ENCODE measurements at places on chromosomes 7 and 10.

DNA sequence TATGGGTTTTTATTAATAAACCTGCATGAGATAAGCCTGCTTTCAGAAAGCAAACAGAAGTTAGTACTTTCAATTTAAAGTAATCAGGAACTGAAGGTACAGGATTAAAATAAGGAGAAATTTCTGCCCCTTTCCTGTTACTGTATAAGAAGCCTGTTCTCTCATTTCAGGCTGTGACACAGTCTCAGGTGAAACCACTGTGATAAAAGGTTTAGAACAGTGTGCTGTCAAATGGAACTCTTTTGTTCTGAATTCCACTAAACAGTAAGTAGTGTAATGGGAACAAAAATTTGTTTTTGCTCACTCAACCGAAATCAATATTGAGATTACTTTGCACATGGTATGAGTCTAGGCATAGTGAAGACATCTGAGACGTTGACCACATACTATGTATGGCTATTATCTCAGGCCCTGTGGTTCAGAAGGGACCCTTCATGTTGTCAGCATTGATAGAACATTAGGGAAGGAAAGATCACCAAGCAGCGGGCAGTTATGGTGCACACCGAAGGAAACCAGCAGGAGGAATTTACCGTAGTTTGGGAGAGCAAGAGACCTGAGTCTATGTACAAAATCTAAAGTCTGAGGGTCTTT is 14.9 kb downstream of the HEPACAM2 start:
- DNase-seq, result no peak

DNA sequence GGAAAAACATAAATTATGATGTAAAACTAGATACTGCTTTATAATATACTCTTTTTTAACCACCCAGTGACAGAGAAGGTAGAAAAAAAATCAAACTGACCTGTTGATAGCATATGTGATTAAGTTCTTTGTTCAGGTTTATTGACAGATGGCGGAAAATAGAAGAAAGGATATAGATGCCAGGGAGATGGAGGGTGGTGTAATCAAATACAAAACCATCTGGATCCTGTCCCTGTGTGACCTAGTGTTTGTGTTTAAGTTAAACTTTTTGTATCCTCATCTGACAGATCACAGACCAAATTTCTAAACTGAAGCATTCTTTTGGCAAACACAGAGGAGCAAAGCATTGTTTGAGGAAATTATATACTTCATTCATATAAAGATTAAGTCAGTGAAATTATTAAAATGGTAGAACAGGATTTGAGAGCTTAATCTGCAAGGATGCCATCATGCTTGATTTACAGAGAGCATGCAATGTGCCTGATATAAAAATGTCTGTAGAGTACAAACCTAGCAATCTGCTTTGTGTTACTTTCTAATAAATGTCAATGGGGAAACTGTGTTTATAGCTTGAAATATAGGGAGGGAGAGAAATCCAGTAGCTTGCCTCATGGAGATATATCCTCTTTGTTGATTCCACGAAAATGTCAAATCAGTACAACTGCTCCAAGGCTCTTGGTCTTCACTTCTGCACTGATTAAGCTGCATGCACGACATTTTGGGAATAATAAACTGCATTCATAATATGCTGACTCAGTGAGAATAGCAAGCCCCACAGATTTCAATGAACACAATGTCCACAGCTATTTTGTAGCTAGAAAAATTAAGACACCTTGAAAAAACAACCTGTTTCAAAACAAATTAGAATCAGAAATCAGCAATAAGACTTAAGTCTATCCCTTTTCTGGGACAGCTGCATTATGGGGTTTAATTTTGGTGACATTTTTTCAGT is 39.0 kb downstream of the SEM1 start:
- DNase-seq, result no peak

DNA sequence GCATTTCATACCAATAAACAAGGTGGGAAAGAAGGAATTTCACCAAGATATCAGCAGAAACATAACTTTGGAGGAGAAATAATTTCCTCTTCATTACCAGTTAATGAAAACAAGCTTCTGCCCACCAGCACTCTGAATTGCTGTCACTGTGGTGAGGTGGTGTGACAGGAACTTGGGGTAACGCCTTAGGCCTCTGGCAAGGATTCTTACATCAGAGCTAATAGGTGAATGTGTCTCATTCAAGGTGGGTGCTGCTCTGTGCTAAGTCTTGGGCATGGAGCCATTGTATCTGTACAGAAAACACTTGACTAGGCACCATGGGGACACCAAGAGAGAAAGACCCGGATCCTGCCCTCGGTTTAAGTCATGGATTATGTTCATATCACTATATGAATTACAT is 8.3 kb upstream of the LOXL4 start:
- no peak for DNase-seq

GRCh38 chr10:120327675-120328074 is 129.4 kb upstream of the PLPP4 start:
- no peak for DNase-seq

- DNase-seq, result peak; percentile 96
Measured at GRCh38 chr7:17144322-17144721, 154.1 kb upstream of the AHR start.

DNA sequence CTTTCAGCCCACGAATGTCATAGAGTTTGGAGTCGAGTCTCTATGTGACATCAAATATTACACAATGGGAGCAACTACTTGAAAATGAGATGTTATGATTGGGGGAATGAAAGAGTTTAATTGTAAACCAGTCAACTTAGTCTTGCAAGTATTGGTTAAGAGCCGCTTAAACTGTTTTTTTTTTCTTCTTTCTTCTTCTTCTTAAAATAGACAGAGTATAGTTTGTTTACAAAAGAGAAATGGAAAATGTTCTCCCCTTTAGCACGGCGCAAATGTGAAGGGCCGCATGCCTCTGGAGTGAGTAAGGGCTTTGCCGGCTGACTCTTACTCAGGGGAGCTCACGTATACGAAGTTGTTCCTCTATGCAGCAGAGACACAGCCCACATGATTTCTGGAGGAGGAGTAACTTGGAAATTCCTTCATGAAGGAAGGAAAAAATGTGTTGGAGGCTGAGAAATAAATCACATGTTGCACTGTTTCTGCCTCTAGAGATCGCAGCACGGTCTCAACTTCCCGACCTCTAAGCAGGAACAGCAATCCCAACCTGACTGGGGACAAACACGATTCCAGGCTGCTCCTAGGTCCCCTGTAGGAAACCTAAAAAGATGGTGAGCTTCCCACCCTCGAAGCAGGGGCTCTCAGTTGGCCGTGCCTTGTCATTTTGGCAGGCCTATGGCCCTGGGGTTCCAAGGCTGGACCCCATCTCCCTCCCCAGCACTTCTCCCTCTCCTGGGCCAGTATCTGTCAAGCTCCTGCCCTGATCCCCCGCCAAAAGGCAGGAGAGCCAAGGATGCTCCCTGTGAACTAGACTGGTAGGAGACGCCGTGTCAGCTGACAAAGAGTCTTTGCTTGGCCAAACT is 44.8 kb downstream of the MYOF start:
- DNase-seq, result no peak

DNA sequence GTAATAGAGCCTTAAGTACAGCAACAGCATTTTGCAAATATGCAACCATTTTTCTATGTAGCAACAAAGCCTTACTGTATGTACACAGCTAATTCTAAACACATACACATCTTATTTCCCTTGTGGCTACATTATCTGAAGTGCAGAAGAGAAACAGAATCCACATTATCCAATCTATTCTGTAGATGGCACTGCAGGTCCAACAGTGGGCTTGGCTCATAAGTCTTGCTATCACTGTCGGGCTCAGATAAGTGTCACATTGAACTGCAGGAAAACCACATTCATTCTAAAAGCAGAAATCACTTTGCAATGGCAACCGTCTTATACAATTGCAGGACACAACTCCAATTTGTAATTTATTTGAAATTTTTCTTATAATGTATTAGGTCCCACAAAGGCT is 109.8 kb upstream of the NOBOX start:
- no peak for DNase-seq

GRCh38 chr7:156929789-156930539 is 19.5 kb upstream of the NOM1 start:
- DNase-seq, result peak; percentile 27

GRCh38 chr7:158772916-158773315 is 56.4 kb downstream of the ESYT2 start:
- DNase-seq, result no peak

DNA sequence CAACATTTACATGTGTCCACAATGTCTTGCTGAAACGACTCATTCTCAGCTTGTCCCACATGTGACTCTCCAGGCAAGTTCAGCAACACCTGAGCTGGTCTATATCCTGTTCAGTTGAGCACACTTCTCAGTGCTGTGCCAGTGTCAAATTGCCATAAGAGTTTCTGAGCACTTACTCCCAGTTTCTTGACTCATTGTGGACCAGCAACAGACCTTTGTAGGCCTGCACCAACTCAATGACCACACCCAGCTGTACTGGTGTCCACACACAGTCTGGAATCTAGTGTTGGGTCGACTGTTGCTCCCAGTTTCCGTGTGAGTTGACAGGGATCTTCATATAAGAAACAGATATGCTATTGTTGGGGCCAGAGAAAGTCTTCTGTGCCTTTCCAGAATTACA is 88.0 kb downstream of the PTPN20 start:
- no peak for DNase-seq

- DNase-seq, result peak; percentile 11
Measured at GRCh38 chr7:37310327-37311080, 138.2 kb downstream of the ELMO1 start.

DNA sequence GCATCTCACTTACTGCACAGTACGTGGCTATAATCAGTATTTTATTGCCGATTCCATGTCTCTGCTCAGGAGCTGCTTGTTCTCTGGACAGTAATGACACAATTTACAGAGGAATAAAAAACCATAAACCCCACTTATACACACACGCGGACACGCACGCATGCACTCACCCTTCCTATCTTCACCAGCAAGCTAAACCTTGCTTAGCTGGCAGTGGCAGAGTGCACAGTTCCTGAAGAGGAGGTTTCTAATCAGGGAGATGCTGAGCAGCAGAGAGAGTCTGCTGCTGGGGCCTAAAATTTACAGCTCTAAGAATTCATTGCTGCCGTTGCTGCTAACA is 66.3 kb downstream of the SND1 start:
- no peak for DNase-seq

DNA sequence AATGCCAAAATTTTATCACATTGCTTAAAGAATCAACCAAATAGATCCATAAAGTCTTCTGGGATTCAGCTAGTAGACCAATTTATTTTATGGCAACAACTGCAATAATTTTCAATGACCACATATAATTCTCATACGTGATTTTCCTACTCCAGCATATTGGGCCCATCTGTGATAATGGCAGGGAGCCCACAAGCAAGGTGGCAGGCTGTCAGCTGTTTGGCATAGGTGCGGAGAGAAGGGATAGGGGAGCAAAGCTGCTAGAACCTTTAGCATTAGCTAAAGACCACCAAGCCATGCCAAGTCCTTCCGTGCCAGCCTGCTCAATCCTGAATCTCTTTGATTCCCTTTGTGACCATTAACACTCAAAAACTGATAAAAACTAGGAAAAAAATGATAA is 721.2 kb downstream of the XPNPEP1 start:
- DNase-seq, result no peak

DNA sequence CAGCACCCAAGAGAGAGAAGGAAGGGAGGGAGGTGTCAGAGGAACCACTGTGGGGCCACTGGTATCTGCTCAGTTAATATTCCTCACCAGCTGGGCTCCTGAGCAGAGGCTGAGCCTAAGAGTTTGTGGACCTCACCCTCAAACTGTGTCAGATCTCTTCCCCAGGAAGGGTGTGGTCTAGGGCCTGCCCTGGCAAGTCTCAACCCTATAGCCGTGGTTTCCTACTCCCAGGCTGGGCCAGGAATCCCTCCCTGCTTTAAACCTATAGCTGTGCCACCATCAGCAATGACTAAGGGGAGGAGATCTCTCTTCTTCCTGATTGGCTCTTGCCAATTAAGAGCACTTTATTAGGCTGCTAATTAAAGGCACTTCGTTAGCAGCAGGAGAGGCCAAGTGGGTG is 29.9 kb downstream of the POLL start:
- no peak for DNase-seq

DNA sequence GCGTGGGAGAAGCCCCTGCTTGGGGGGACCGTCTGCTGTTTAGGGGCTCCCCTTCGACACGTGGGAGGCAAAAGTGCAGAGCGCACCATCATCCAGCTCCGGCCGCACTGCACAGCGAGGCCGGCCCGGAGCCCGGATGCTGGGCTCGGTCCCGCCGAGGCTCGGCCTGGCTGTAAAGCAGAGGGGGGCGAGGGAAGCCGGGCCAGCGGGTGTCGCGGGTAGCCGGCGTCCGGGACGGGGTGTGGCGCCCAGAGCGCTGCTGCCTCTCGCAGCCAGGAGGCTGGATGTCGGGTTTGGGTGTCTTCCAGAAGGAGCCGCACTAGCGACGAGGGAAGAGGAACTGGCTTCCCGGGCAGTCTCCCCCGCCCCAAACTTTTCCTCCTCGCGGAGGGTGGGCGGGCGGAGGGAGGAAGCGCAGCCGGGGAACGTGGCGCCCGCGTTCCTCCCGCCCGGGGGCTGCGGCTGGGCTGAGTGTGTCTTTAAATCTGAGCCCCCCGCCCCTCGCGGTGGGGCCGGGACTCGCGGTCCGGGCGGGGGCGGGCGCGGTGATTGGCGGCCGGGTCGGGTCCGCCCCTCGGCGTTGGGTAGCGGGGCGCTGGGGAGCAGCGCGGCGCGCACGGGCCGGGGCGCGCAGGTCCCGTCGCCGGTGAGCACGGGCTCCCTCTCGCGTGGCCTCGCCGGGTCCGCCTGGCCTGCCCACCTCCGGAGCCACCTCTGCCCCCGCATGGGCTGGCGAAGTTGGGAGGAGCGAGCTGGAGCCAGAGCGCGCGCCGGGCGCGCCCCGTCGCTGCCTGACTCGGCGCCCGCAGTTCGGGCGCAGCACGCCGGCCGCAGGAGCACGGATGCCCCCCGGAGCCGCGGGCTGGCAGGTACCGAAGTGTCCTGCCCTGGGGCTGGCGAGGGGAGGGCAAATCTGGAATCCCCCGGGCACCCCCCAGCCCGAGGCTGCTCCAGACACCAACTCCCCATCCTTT is at the start of gene PALD1:
TSS of gene PALD1 (plus strand) at position 577 of the 974 bp plus-strand sequence. CDS start 47,185 bp downstream, outside the sequence.
- DNase-seq, result peak; percentile 13

DNA sequence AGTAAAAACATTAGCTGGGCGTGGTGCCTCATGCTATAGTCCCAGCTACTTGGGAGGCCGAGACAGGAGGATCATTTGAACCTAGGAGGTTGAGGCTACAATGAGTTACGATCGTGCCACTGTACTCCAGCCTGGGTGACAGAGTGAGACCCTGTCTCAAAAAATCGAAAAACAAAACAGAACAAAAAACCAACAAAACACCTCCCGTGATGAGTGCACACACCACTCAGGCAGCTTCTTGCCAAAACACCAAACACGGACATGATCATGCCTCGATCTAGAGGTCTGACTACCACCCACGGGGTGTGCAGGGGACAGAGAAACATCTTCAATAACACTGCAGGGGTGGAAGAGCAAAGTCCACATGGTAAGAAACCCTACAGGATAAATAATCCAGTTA is 44.4 kb downstream of the AMZ1 start:
- DNase-seq, result no peak

DNA sequence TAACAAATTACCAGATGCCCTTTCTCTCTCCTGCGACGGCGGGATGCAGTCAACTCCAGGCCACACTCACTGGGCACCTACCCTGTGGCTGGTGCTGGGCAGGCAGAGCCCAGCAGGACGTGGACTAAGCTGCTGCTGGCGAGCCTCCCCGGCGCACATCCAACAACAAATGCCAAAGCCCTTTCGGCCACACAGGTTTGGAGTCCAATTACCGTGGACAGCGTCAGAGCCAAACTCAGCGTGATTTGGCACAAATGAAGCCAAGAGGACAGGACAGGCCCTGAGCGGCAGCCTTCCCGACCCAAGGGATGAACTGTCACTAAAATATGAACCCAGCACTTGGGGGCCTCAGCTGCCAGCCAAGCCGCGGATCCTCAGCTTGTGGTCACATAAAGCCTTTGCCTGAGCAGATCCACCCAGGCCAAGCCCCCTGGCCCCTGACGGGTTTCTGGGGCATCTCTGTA is 28.4 kb downstream of the DAGLB start:
- DNase-seq, result no peak

GRCh38 chr7:29126804-29127203 is 19.5 kb downstream of the CPVL start:
- no peak for DNase-seq

All from T-helper 2 cell (primary cell).